ENCODE measurements at places on chromosomes 11 and 22.

DNA sequence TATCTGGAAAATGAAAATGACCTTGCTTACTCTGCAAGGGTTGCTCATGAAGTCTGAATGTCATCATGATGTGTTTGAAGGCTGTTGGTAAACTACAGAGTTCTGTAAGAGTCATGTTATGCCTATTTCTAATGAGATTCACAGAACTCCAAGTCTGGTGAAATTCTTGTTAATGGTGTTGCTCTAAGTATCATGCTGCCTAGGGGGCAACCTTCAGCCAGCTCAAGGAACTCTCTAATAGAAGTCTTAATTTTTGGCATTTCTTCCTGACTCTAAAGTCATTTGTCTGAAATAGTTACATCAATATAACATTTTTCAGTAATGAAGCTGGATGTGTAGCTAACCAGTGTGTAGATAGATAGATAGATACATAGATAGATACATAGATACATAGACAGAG lies 302.8 kb downstream of the FAT3 start:
- DNase-seq: no peak

DNA sequence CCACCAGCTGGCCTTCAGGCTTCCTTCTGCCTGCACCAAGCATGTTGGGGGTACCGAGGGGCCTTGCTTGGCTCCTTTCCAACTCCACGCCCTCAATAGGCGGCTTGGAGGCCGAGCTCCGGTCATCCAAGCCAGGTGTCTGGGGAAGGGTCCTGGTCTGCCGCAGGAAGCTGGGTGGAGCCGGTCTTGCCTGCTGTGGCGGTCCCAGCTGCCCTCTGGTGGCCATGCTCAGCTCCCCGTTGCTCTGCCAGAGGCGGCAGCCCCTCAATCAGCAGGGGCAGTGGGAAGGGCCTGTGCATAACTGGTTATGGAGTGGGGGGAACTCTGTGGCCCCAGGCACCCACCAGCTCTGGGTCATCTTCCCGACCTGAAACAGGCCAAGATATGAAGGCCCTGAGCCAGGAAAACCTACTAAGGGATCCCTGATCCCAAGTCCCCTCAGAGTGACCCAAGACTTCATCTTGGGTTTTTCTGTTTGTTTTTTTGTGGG lies 3.2 kb downstream of the ARVCF start:
- peak; percentile 42 for DNase-seq

- DNase-seq: peak; percentile 31
Measured at GRCh38 chr22:43388420-43388851, 23.4 kb upstream of the MPPED1 start.

GRCh38 chr22:50269573-50269969 lies 609 bp downstream of the MAPK11 start:
- no peak for DNase-seq

- DNase-seq: no peak
Measured at GRCh38 chr11:111259896-111260295, 14.4 kb downstream of the POU2AF2 start.

- DNase-seq: no peak
Measured at GRCh38 chr11:78268591-78269410, 80.1 kb downstream of the USP35 start.

DNA sequence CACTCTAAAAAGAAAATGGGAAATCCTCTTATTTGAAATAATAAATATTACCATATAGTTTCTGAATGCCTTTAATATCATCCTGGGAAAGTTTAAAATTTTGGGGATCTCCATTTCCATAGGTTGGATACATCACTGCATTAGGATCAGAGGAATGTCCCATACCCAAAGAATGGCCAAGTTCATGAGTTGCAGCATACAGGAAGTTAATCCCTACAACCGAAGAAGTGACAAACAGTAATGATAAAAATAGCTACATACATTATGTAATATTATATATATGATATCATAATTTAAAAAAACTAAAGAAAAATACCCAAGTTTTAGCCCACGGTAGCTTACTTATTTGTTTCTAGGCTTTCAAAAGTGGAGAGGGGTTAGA lies 7.4 kb downstream of the MMP7 start:
- DNase-seq: no peak

DNA sequence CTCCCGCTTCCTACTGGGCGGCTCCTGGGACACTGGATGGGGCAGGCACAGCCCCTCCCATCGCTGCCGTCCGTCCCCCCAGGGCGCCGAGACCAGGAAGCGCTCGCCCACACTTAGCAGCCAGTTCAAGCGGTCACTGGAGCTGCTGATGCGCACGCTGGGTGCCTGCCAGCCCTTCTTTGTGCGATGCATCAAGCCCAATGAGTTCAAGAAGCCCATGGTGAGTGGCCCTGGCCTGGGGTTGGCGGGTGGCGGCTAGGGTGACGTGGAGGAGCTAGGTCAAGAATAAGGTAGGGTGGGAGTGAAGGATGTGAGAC lies 44.6 kb downstream of the MYO7A start:
- DNase-seq: no peak

DNA sequence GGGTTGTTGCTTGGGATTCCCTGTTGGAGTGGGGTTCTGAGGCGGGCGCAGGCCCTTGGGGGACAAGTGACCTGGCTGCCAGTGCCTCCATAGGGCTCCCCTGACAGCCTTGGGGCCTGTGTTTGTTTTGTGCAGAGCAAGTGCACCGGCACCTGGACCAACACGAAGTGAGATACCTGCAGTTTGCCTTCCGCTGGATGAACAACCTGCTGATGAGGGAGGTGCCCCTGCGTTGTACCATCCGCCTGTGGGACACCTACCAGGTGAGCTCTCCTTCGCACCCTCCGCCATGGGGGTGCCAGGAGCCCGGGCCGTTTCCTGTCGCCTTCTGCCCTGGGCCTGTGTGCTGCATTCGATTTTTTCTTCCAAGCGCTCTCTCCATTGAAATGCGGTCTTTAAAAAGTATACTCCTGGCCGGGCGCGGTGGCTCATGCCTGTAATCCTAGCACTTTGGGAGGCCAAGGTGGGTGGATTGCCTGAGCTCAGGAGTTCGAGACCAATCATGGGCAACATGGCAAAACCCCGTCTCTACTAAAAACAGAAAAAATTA lies 274.6 kb downstream of the TBC1D22A start:
- no peak for DNase-seq

All from NCI-H748 treated with DMSO at 0.1 percent for 48 hours (cell line).